ENCODE measurements at places on chromosomes 3 and 15.

GRCh38 chr3:33355611-33356010, 78.4 kb downstream of the FBXL2 start:
- no peak for DNase-seq

- no peak for DNase-seq
These were observed 202.4 kb upstream of the GADL1 start for GRCh38 chr3:31096661-31097395.

DNA sequence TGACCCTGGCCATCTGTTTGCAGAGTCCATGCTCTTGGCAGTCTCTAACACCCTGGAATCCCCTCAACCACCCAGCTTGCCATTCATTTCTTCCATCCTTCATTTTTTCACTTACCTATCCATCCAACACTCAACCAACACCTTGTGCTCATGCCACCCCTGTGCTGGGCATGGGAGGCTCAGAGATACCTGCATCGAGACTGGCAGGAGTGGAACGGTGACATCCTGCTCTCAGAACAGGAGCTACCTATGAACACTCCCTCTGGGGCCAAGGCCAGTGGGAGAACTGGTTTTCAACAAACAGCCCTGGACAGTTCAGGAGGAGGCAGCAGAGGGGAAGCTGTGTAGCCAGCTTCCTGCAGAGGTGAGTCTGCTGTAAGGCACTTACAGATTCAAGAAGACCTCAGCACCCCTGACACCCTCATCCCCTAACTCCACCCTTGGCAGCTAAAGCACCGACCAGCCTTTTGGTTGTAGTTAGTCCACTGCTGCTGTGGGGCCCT, 19.5 kb upstream of the ATP2B2 start:
- no peak for DNase-seq

GRCh38 chr3:172369590-172370259, 78.5 kb downstream of the GHSR start:
- no peak for DNase-seq

DNA sequence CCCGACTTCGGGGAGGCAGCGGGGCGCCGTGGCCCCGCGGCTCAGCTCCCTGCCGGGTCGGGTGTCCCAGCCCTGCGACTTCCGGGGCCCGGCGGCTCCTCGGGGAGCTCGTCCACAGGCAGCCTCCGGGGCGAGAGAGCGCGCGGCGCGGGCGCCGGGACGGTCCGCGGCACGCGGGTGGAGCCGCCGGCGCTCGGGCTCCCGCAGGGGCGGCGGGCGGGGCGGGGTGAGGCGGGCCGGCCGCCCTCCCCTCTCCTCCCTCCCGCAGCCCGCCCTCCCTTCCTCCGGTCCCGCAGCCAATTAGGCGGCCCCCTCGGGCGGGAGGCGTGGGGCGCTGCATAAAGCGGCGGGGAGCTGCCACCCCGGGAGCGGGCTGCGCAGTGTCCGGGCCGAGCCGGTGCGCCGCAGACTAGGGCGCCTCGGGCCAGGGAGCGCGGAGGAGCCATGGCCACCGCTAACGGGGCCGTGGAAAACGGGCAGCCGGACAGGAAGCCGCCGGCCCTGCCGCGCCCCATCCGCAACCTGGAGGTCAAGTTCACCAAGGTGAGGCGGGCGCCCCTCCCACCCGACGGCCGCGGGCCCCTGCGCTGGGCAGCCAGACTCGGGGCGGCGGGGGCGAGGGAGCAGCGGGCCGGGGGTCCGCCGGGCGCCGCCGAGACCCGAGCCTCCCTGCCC, at the start of gene ALDH1A3:
ALDH1A3 (plus strand) TSS at position 368 of the 675 bp plus-strand sequence; CDS start at position 445, 77 bp downstream.
- no peak for DNase-seq

DNA sequence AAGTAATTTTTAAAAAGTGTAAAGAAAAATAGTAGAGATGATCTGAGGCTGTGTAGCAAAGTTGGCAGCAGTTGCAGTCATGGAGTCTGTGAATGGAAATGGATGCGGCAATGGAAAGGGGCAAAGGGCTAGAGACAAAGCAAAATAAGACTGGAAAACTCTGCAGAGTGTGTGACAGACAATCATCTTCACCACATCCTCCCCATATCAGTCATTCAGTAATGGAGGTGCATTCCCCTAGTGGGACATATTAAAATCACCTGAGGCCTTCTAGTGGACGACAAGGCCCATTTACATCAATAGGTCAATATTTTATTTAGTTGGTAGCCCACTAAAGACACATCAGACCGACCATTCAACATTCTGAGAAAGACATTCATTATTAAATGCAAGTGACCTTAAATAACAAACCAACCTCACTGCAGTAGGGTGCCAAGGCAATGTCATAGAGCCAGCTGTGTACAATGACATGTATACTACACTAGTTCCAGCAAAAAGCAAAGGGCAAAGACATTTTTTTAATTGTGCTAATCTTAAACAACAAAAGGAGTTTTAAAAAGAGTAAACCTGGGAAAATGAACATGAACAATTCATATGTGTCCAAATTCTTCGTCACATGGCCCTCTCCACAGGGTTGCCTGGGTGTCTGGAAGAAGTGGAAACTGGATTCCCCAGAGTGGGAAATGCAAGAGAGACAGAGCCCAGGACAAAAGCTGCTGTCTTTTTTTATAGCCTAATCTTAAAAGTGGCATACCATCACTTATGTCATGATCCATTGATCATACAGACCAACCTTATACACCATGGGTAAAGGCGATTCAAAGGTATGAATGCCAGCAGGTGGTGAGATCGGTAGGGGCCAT, 15.6 kb upstream of the RAP2B start:
- DNase-seq, result no peak

DNA sequence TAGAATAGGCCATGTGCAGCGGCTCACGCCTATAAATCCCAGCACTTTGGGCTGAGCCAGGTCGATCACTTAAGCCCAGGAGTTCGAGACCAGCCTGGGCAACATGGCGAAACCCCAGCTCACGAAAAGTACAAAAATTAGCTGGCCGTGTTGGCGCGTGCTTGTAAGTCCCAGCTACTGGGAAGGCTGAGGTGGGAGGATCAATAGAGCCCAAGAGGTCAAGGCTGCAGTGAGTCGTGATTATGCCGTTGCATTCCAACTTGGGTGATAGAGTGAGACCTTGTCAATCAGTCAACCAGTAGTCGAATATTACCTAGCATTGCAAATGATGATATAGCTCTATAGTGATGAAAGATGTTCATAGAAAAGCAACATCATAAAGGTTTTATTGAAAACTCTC, 51.9 kb downstream of the USP8 start:
- DNase-seq, result no peak

- DNase-seq, result no peak
These were observed 572.3 kb downstream of the MAGI1 start for GRCh38 chr3:65466300-65466988.

GRCh38 chr15:61871926-61872522, 188.2 kb downstream of the VPS13C start:
- no peak for DNase-seq

DNA sequence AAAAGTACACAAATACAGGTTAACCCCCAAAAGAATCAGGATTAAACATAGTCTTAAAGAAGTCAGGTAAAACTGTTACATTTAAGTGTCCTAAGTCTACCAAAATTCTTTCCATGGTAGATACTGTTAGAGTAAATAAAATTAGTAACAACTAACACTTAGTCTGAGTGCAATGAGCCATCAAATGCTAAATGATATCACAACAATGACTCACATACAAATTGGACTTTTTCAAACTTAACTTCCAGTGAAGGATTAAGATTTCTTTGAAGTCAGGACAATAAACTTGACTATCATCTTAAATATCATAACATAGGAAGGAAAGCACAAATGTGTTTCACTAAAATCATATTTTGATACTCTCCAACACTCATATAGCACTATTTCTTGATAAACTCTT, 43.9 kb downstream of the ZNF148 start:
- no peak for DNase-seq

DNA sequence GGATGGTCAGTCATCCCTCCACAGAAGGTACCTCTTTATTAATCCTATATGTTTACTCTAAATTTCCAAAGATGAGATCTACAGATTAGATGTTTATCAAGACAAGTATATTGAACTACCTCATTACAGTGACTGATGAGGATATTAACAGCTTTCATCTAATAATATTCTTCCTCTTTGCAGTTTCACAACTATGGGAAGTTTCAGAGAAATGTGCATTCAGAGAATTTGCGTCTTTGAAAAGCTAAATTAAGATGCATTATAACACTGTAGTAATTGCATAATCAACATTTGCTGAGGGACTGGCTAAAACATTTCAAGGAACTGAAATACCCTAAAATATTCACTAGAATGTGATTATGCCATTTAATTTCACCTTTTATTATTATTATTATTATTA, 46.7 kb downstream of the MCF2L2 start:
- DNase-seq, result no peak

- DNase-seq, result no peak
These were observed 294.6 kb upstream of the DPPA4 start for GRCh38 chr3:109631897-109632296.

GRCh38 chr15:60844010-60844409, 365.1 kb upstream of the ICE2 start:
- DNase-seq, result no peak

DNA sequence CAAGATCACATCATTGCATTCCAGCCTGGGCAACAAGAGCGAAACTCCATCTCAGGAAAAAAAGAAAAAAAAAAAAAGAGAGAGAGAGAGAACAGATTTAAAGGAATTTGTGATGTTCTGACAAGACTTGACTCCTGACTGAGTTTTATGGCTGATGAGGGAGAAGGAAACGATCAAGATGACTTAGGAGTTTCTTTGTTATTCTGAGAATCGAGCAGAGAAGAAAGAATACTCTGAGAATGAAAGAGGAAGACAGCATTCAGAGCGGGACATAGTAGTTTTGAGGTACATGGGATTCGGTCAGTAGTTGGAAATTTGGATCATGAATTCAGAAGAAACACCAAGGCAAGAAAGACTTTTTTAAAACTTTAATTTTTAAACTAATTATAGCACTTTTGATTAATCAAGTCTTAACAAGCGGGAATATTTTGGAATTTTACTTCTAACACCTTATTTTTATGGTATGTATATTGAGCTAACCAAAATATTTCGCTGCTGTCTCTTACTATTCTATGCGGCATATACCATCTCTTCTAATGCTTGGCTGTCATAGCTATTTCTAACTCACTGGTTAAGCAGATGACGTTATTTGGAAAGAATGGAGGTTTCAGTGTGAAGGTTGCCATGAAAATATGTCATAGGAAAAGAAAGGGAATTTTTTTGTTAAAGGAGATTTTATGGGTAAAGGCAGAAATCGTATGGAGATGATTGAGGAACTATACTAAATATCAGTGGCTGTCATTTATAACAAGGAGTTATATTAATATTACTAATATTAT, 644.1 kb downstream of the RBMS3 start:
- DNase-seq, result no peak

DNA sequence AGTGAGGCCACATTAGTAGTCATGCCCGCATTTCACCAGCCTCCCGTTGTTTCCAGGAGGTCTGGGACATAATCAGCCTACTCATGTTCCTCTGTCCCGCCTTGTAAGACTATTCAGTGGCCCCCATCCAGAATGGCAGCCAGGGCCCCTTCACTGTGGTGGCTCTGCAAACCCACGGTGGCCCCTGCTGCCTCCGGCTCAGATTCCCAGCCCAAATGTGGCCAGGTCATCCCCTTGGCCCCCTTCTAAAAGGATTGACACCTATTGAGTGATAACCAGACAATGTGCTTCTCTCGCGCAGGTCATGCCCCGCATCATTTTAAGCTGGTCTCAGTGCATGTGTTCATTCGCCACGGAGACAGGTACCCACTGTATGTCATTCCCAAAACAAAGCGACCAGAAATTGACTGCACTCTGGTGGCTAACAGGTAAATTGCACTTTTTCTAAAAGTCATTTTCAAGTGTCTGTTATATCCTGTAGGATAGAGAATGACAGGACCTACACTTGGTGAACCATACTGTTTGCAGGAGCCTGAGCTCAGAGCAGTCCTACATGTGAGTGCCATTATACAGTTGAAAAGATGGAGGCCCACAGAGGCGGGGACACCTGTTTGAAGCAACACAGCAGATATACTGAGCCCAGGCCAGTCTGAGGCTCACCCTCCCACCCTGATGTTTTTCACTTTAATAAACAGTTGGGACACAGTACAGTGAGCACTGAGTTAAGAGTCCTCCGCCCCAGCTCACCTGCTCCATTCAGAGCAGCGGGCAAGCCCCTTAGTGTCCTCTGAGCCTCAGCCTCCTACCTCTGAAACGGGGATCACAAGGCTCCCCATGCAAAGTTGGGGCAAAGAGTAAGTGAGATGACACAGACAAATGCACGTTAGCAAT, 47.7 kb downstream of the PXYLP1 start:
- DNase-seq, result no peak

DNA sequence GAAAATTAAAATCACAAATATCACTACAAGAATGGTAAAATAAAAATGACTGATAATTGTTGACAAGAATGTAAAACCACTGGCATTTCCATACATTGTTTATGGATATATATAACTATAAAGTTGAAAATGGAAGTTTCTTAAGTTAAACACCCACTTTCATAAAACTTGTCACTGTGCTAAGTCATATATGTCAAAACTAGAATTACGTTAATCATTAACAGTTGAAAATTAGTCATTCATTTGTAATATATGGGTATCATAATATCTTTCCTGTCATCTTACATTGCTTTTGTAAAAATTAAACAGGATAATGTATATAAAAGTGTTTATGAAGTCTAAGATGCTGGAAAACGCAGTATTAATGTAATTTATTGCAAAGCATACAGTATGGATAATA, 1398.6 kb upstream of the ALCAM start:
- no peak for DNase-seq

DNA sequence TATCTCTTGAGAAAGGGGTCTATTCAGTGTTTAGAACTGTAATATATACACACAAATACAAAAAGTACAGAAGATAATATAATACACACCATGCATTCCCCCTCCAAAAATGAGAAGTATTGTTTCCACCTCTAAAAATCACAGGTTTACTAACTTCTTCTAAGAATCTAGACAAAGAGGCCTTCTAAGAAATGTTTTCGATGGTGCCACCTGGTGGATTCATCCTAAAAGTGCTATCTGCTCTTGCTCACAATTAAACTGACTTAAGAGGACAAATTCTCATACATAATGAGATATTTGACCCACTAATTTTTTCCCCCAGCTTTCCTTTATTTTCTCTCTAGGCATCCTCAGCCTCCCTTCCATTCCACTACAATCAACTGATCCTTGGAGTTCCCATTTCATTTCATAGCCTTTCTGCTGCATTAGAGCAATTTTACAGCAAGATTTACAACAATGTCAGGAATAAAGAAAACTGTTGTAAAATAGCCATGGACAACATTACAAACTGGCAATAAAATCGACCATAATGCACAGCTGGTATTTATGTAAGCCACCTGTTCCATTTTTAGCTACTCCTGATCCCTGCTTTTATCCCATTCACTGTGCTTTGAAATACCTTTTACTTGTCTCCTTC, 124.6 kb downstream of the ARRDC4 start:
- DNase-seq, result peak; percentile 31

- no peak for DNase-seq
These were observed 23.7 kb downstream of the CPN2 start for GRCh38 chr3:194327218-194328052.

- no peak for DNase-seq
These were observed 23.3 kb downstream of the SPRED1 start for GRCh38 chr15:38275959-38276358.

Measured in urinary bladder (tissue), 4 donors.